ENCODE measurements at places on chromosomes 11 and 22.

DNA sequence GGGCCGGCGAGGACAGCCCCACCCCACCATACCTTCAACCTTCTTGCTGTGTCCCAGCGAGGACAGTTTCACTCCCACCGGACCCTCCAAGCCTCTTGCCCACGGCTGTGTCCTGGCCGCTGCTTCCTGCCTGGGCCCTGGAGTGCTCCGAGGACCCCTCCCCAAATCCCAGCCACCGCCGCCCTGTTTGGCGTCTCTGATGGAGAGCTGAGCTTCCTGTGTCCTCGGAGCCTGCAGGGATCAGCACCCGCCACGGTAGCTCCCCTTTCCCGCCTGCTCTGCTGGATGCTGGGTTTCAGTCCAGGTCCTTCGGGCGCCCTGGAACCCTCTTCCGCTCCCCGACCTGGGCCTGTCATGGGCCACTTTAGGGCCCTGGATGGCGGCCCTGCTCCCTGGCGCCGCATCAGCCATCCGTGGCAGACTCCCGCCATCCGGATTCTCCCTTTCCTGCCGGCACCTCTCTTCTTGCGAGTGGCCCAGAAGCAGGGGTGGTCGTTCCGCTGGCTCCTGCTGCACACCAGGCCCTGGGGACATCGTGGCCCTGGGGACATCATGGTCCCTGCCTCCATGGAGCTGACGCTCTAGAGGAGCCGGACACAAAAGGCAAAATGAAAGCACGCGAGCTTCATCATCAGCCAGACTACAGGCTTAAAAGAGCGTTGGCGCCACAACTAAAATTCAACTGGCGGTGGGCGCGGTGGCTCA is 34.3 kb upstream of the GAL start:
- no peak for DNase-seq

DNA sequence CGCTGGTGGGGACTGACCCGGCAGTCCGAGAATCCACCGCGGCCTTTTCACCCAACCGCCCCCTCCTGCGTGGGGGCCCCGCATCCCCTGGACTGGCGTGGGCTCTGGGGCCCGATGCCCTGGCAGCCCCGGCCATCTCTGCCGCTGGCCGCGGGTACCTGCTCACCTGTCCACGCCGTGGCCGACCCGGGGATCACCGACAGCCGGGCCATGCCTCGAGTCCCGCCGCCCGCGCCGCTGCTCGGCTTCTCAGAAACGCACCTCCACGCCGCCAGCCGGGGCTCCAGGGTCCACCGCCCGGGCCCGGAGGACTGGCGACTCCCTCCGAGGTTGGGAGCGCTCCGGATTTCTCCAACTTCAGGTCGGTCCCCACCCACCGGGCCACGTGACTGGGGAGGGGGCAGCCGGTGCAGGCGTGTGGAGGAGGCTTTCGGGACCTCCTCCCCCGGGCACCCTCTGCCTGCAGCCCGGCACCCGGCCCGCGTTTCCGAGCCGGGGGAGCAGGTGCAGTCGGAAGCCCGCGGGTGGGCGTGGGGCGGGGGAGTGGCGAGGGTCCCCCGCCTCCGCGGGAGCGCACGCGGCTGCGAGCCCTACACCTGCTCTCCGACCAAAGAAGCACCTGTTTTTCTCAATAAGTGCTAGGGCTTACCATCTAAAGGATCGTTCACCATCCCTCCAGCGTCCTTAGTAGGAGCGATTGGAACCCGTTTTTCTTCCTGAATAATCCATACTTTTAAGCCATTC is 554 bp upstream of the NRIP3 start:
- DNase-seq = no peak

GRCh38 chr22:48975886-48976285 is 851.8 kb downstream of the BRD1 start:
- DNase-seq = no peak

DNA sequence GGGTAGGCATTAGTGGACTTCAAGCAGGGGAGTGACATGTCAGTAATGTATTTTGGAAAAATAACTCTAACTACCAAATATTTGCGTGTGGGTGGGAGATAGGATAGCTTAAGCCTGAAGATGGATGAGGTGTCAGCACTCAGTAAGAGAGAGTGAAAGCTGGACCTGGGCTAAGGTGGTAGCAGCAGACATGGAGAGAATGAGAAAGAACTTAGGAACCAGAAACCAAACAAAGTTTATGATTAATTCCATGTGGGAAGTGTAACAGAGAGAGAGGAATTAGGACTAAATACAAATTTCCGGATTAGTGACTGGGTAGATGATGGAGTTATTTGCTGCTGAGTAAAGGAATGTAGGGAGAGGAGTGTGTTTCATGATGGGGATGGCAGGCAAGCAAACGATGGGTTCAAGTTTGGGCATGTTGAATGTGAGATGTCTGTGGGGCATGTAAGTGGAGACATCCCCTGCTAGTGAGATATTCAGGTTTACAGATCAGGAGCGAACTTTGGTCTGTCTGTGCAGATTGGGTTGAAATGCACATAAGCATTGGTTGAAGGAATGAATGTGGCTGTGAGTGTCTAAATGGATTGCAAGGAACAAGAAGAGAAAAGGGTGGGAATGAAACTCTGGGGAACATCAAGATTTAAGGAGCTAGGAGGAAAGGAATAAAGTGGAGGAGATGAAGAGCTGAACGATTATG is 185.6 kb upstream of the MTMR2 start:
- no peak for DNase-seq

DNA sequence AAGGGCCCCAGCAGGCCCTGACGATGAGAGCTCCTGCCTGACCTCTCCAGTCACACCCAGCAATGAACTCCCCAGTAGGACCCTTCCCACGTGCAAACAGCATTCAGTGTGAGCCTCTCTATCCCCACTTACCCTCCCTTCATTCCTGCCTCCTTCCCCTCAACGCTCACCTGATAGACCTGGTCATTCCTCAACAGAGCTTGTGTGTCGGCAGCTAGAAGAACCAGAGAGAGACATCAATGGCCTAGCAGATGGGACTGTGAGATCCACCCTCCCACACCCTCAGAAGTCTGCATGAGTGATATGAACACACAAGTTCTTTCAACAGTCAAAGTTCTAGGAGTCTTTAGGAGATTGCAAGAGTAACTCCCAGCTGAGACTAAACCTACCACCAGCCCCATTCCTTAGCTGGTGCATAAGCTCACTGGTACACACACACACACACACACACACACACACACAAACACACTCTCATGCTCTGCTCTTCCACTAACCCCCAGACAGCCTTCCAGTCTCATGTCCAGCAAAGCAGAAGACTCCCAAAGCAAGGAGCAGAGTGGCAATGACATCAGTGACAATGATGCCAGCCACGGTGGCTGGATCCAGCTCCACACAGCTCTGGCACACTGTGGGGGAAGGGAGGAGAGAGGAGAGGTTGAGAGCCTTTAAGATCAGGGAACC is 3.1 kb downstream of the CD3D start:
- DNase-seq = no peak

DNA sequence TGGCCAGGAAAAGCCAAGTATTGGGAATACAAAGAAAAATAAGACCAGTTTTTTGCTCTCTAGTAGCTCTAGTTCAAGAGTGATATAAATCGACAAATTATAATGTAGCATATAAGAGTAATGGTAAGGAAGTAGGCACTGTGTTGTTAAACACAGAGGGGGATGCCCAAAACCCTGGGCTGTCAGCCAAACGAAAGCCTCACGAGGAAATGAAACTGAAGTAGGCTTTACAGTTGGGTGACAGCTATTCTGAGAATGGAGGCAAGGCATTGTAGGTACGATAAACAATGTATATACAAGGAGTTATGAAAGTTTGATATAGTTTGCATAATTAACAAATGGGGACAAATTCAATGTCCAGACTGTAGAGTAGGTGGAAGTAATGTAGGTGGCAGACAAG is 176.4 kb downstream of the FAM181B start:
- no peak for DNase-seq

- no peak for DNase-seq
Measured at GRCh38 chr11:3984896-3985295, 109.7 kb upstream of the RRM1 start.

GRCh38 chr22:39600491-39601179 is 30.1 kb downstream of the CACNA1I start:
- no peak for DNase-seq

DNA sequence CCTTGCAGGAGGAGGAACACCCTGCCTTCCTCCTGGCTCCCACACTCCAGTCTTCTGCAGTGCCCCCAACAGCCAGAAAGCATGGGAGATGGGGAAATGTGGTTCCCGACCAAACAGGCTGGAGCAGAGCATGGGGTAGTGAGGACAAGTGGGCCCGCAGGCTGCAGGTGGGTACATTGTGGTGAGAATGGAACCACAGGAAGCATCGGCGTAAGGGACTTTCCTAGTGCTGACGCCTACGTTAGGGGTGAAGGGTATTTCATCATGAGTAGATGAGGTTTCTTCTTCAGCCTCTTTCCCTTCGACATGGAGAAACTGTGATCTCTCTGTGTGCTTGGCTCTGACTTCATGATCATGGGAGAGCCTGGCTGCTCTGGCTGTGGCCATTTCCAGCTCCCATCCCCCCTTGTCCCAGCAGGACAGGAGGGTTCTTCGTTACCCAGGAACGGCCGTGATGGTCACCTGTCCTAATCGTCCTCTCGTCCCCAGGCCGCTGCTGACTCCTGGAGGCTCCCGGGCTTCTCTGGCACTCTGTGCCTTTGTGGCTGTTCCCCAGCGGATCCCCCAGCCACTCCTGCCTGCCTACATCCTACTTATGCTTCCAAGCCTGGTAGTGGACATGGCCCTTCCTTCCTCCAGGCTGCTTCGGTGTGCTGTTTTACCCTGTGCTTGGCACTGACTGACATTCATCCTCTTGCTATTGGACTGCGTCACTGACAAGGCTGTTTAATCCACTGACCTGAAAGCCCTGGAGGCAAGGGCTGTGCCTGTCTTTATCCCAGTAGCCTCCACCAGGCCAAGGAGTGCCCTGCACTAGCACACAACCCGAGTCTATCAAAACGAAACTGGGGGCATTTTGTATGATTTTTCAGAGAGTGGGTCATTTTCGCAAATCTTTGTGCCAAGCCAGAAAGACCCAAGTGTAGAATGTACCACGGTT is 65.2 kb upstream of the CECR2 start:
- DNase-seq = peak; percentile 14

DNA sequence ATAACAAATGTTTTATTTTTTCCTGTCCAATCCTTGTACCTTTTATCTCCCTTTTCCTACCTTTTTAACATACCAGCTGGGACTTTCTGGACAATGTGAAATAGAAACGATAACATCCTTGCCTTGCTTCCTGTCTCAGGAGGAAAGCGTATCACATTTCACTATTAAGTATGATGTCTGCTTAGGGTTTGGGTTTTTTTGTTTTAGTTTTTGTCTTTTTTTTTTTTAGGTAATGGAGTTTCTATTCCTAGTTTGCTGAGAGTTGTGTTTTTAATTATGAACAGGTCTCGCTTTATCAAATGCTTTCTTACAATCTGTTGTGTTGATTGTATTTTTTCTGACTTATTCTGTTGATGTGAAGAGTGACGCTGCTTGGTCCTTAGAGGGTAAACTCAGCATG is 64.2 kb upstream of the KCNQ1OT1 start:
- no peak for DNase-seq

DNA sequence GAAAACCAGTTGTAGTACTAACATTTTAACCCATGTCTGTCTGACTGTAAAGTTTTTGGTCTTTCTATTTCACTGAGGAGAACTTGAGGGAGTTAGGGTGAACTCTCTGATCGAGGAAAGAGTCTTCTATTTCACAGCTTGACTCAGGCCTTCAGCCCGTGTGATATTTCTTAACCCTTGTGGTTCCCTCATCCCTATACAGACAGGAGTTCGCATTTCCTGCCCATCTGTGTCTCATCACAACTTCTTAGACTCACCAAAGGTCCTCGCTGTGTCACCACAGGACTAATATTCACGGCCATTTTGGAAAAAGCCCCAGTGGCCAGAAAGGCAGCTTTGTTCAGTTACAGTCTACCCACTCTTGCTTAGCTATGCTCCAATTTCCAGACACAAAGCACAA is 172.8 kb downstream of the FAM181B start:
- DNase-seq = no peak

- no peak for DNase-seq
Measured at GRCh38 chr11:33490842-33491370, 209.7 kb downstream of the C11orf91 start.

GRCh38 chr11:27148506-27148905 is 107.9 kb downstream of the BBOX1 start:
- DNase-seq = no peak

- DNase-seq = no peak
Measured at GRCh38 chr11:134230339-134230738, 5.9 kb downstream of the VPS26B start.

DNA sequence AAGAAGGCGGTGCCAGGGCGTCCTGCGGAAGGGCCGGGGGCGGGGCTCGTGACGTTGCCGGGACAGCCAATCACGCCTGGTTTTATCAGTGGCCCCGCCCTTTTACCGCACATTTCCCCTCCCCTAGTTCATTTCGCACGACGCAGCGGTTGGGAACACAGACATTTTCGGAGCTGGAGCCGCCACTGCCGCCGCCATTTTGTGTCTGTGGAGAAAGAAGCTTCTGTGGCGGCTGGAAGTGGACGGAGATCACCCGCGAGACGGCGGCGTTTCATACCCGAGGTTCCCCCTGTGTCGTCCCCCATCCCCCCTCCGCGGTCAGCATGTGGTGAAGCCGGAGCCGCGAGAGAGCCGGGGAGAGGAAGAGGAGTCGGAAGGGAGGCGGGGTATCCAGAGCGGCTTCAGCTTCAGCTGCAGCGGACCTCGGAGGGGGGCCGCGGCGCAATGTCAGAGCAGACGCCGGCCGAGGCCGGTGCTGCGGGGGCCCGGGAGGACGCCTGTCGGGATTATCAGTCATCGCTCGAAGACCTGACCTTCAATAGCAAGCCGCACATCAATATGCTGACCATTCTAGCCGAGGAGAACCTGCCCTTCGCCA is at the start of gene PCF11:
Gene PCF11, plus strand, starts transcription at position 136 of the 598 bp plus-strand sequence. Its CDS starts 309 bp downstream, at position 445.
- no peak for DNase-seq

- no peak for DNase-seq
Measured at GRCh38 chr11:66956689-66957290, 1.4 kb downstream of the PC start.

DNA sequence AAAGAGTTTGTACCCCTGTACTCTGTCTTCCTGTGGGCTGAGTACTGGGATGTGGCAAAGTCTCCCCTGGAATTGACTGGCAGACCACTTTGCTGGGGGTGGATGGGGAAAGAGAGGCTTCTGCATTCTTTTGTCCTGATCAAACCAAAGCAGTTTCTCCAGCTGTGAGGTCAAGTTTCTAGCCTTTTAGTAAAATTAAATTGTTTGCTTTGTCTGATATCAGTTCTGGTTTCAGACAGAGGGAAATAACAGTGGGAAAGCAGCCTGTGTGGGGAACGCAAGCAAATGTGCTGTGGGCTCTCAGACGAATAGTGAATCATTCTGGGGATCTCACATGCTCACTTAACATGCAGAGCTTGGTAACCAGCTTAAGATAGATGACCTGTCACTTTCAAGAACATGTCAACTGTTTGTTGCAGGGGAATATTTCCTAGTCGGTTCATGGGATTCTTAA is 151.6 kb downstream of the FAT3 start:
- no peak for DNase-seq

GRCh38 chr11:76415073-76415472 is 29.7 kb upstream of the EMSY start:
- DNase-seq = no peak

- no peak for DNase-seq
Measured at GRCh38 chr11:11146830-11147229, 206.2 kb downstream of the CSNK2A3 start.

GRCh38 chr11:118322721-118323120 is 18.2 kb downstream of the CD3E start:
- no peak for DNase-seq

GRCh38 chr11:116507849-116508695 is 264.7 kb downstream of the BUD13 start:
- DNase-seq = no peak
